ENCODE measurements at places on chromosomes 2 and 18.

GRCh38 chr2:43845181-43845580 is 6.4 kb downstream of the ABCG8 start:
- no peak for DNase-seq

DNA sequence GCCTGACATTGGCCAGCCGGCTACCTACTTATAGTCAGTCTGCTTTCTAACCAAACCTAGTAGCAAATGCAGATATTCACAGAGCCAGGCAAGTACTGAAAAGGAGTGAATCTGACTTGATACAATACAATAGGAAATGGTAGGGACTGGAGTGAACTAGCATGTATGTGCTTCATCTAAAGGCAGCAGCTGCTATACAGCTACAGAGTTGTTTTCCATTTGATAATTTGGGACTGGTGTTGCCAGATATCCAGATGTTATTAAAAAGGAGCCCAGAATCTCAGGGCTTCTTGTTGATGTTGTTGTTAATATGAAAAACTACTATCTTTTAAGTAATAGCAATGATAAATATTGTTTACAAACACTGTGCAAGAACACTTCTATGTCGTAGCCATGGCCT is 159.4 kb downstream of the BABAM2 start:
- DNase-seq: no peak

- DNase-seq: no peak
Observed at GRCh38 chr2:108629417-108629816, 89.9 kb upstream of the RANBP2 start.

DNA sequence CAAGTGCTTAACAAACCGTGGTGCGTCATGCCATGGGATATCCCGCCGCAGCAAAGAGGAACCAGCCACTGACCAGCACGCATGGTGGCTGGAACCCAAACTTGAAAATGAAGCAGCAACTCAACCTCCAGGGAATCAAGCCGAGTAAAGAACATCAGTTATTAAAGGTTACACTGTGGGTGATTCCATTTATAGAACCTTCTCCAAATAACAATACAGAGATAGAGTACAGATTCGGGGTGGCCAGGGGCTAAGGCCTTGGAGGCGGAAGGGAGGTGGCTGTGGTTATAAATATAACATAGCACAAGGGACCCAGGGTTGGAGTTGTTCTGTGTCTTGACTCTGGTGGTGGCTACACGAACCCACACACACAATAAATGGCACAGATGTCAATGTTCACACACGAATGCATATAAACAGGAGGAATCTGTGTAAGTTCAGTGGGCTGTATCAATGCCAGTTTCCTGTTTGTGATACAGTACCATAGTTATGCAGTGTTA is 123.1 kb downstream of the EIPR1 start:
- DNase-seq: no peak

- no peak for DNase-seq
Observed at GRCh38 chr2:198706476-198707082, 751.2 kb downstream of the SATB2 start.

- no peak for DNase-seq
Observed at GRCh38 chr2:204356151-204356641, 189.1 kb upstream of the PARD3B start.

- no peak for DNase-seq
Observed at GRCh38 chr2:12340164-12340563, 376.6 kb upstream of the TRIB2 start.

- no peak for DNase-seq
Observed at GRCh38 chr2:225797394-225797793, 397.9 kb downstream of the NYAP2 start.

DNA sequence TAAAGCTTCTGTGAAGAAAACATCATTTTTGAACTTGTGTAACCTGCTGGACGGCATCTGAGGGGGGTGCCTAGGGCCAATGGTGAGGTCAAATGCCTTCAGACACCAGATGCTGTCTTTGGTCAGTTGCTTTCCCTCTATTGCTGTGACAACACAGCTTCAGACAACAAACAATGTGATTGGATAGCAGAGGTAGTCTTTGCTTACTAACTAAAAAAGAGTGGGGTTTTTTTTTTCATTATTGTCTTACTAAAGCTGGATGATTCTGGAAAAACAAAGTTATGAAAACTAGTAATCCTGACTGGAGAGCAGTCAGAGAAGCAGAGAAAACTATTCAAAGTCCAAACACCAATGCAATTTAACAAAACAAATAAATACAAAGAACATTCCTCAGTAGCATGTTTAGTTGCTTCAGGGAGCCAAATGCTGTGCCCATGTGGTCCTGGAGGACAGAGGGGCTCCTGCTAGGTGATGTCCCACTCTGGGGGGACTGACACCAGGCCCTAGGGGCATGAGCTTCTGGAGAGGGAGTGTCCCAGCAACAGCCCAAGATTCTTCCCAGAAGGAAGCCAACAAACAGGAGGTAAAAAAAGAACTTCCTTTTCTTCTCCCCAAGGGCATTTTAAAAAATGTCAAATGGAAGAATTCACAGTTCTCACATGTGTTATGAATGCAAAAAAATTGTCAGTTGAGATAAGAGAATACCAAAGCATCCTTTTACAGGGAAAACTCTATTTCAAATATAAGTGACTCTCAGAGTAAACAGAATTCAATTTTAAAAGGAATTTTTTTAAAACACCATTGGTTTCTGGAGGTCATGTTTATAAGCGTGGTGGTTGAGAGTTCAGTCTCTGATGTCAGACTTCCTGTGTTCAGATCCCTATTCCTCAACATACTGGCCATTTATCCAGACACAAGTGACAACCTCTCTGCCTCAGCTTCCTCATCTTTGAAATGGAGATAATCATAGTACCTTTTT is 181.1 kb upstream of the PGAP1 start:
- no peak for DNase-seq

GRCh38 chr2:42567364-42567763 is 1.1 kb upstream of the MTA3 start:
- no peak for DNase-seq

GRCh38 chr18:44708451-44709083 is 27.9 kb downstream of the SETBP1 start:
- DNase-seq: no peak

DNA sequence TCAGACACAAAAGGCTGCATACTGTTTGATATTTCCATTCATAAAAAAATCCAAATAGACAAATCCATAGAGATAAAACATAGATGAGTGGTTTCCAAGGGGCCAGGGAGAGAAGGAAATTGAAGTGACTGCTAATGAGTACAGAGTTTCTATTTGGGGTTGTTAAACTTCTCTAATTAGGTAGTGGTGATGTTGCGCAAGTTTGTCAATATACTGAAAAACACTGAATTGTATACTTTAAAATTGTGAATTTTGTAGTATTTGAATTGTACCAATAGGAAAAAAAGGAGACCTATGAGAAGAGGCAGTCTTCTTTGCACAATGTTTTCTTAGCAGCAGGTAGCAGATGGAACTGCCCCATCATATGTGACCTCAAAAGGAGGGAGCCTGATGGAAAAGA is 71.1 kb downstream of the SCN9A start:
- no peak for DNase-seq

DNA sequence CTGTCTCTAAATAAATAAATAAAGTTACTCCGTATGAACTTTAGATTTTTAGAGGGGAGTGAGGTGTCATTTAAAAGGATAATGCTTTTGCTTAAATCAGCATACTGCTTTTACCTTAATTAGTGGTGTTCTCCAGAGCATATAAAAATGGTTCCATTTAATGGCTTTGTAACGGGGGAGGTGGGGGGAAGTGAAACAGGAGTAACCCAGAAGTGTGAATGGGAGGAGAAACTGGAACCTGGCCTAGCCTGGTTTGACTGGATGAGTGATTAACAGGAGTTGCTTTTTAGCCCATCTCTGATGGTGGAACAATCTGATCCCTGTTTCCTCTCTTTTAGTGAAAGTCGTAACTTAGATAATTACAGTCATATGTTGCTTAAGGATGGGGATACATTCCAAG is 1.6 kb downstream of the CNDP2 start:
- DNase-seq: no peak

- DNase-seq: no peak
Observed at GRCh38 chr18:24534271-24534670, 73.8 kb downstream of the HRH4 start.

- DNase-seq: no peak
Observed at GRCh38 chr2:143532061-143532460, 402.8 kb downstream of the ARHGAP15 start.

- DNase-seq: no peak
Observed at GRCh38 chr2:147331790-147332419, 512.9 kb upstream of the ACVR2A start.

- DNase-seq: no peak
Observed at GRCh38 chr2:1672738-1673137, 71.6 kb downstream of the PXDN start.

- no peak for DNase-seq
Observed at GRCh38 chr2:71467180-71467815, 13.9 kb downstream of the DYSF start.

DNA sequence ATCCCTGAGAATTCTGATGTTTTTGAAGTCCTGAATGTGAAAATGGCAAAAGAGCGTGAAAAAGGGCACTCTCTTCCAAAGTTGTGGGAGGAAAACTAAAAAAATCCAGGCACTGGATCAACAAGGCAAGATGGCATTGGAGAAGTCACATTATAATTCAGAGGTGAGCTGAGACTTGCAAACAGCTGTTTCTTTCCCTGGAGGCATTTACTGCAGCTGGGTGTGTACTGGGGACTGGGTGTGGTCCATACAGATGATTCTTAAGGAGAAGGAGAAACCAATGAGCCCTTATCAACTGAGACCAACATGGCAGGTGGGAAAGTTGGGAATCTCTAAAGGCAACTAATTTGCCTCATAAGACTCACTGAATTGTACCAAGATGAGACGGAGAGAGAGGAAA is 313.9 kb downstream of the TRIB2 start:
- no peak for DNase-seq

DNA sequence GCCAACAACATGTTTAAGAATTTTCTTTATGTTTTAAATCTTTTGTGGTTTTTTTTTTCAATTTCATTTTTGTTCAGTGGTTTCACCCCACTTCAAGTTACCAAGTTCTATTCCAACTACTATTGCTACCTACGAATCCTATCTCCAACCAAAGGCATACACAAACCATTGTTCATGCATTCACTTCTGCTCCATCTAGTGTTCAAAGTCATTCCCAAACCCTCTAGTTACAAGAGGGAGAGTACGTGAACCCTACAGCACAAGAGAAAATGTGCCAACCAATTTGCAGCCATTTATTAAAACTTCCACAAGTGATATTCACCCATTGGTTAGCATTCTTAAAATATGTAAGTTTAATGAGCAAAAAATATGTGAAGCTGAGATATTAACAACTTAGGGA is 295.1 kb upstream of the KYNU start:
- DNase-seq: no peak

DNA sequence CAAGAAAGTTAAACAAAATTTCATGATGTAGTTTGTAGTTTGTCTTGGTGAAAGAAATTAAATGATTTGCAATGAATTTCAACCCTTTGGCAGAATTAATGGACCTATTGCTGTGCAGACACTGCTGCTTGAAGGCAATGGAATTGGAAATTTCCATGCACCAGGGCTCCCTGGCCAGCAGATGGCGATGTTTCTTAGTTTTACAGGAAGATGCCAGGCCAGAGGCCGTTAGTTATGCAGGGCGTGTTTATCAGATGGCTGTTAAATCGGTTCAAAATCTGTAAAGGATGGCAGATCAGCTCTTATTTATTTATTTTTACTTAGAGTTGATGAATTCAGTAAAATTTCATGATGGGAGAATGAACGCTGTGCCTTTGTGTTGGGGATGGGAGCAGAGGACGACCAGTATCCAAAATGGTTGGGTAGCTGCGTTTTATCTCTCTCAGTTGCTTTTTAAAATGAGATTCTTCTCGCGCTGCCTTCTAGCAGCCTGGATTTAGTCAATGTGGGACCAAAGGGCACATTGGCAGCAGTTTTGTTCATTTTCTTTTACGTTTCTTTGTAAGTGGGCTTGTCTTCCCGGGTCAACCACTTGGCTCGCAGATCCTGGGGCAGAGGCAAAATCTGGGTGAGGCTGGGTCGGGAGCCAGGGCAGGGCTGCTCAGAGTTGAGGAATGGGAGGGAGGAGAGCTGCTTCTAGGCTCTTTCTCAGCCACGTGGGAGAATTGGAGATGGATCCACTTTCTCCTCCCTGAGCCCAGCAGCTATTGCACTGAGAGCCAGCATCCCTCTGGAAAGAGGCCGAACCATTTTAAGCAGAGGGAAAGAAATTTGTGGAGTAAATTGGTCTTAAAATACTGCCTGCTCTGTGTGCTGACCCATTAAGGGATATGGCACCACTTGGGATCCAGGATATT is 344.0 kb downstream of the PIK3C3 start:
- peak; percentile 13 for DNase-seq

GRCh38 chr2:105224444-105224843 is 17.1 kb upstream of the GPR45 start:
- no peak for DNase-seq

DNA sequence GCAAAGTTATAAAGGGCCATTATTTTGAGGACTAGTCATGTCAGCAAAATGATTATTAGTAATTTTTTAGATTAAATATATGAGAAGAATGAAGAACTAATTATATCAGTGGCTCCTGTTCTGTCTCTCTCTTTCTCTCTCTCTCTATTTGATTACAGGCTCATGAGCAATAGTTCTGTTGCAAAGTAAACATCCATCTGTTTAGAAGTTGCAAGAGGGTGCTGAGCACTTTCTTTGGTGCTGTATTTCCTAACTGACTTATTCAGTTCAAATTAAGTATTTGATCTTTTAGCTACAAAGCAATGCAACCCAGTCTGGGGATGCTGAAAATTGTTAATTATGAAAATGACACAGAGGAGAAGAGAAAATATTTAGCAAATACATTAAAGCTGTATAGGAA is 408.1 kb upstream of the UBE2E3 start:
- no peak for DNase-seq

GRCh38 chr2:62919041-62919440 is 131.6 kb upstream of the OTX1 start:
- no peak for DNase-seq

GRCh38 chr2:49845021-49845420 is 690.7 kb upstream of the FSHR start:
- no peak for DNase-seq

- no peak for DNase-seq
Observed at GRCh38 chr18:60040971-60041370, 141.2 kb downstream of the PMAIP1 start.

DNA sequence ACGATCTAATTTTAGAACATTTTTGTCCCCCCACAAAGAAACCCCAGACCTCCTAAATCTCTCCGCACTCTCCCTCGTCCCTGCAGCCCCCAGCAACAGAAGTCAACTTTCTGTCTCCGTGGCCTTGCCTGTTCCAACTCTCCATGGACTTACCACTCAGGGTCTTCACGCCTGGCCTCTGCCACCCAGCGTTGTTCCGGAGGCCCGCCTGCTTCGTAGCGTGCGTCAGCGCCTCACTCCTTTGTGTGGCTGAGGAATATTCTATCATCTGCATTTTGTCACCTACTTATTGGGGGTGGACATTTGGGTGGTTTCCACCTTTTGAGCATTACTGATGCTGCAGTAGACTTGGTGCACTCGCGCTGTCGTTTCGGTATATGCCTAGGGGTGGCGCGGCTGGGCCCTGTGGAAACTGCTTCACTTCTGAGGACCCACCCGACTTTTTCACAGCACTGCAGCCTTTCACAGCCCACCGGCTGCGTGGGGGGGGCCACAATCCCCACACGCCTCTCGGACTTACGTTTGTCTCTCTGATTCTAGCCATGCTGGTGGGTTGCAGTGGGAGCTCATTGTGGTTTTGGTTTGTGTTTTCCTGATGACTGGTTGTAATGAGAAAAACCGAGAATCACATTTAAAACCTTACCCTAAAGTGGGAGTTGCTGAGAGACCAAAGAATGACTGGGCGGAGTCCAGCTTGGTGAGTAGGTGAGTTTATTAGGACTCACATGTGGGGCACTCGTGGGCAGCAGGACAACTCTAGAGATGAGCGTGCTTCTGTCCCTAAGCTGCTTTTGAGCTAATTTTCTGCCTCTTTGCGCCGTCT is 1.4 kb upstream of the HSBP1L1 start:
- no peak for DNase-seq

All from stimulated activated CD8-positive, alpha-beta memory T cell treated with anti-CD3 and anti-CD28 coated beads, Interleukin-7, amount 100 ng/mL, for 24 hours (primary cell).